Kidney glomerular epithelial cell (primary cell): ENCODE measurements at places on chromosomes 7 and 10.
A peak's percentile ranks its signal among the peaks of the same experiment; 100 is the strongest.

DNA sequence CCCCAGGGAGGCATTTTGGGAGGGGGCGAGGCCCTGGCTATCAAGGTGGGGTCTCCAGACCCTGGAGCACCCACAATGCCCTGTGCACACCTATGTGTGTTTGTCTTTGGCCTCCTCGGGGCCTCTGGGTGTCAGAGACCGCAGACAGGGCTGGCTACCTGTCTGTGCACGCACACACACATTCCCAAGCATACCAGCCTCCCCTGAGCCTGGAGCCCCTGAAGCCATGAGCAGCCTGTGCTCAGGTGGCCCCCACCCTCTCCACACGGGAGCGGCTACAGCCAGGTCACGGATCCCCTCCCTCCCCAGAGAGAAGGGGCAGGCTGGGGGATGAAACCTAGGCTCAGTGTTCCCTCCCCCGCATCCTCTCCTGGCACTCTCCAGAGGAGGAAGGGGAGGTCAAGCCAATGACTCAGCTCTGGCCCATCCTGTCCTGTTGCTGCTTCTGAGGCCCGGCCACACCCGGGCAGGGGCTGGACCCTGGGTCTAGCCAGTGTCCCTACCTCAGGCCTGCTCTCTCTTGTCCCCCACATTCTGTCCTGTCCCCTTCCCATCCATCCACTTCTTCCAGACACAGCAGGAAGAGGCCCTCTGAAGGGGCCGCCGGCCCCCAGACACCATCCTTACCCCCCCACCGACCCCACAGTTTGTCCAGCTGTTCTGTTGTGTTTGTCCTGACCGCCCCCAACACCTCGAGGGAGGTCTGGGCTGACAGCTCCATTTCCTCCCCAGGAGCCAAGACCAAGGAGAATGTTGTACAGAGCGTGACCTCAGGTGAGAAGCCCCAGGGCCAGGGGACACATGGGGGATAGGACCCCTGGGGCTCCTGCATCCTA, 720 bp downstream of the SNCG start:
- DNase-seq: peak; percentile 55

DNA sequence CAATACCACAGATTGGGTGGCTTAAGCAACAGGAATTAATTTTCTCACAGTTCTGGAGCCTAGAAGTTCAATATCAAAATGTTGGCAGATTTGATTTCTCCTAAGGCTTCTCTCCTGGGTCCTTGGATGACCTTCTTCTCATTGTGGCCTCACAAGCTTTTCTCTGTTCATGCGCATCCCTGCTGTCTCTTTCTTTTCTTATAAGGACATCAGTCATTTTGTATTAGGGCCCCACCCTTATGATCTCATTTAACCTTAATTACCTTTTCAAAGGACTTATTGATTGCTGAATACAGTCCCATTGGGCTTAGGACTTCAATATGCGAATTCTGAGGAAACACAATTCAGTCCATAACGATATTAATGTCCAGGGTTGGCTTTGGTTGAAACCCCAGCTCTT, 285.4 kb downstream of the HDAC9 start:
- DNase-seq: no peak

GRCh38 chr10:72283131-72283530, 9.4 kb downstream of the DDIT4 start:
- no peak for DNase-seq

- no peak for DNase-seq
Measured at GRCh38 chr10:5576780-5577624, 52.2 kb downstream of the CALML3 start.

- DNase-seq: no peak
Measured at GRCh38 chr7:30351724-30352123, 67.3 kb downstream of the ZNRF2 start.

GRCh38 chr10:121853950-121854349, 73.9 kb downstream of the ATE1 start:
- no peak for DNase-seq

DNA sequence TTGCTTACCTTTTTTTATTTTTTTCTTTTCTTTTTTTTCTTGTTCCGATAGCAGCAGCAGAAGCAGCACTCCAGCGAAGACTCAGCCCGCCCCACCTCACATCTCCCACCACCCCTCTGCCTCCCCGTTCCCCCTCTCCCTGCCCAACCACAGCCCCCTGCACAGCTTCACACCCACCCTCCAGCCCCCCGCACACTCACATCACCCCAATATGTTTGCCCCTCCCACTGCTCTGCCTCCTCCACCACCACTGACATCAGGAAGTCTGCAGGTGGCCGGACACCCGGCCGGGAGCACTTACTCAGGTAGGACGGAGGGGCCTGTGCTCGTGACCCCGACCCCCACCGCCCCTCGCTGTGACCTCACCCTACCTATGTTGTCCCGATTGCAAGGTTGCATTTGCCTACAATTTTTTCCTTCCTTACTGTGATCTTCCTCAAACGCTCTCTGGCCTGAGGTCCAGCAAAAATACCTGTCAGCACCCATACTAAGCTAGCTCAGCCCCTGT, 367.2 kb upstream of the GALNT17 start:
- DNase-seq: no peak

DNA sequence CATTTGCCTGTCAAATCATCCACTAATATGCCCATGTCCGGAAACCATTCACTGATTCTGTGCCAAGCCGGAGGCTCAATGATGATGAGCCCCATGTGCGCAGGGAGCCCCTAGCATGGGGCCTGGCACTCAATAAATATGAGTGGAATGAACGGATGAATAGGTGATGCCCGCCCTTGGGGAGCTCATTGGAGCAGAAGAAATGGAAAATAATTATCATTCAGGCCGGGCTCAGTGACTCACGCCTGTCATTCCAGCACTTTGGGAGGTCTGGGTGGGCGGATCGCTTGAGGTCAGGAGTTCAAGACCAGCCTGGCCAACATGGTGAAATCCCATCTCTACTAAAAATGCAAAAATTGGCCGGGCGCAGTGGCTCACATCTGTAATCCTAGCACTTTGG, 11.0 kb downstream of the RHBDD2 start:
- DNase-seq: peak; percentile 35
